Right hindlimb (tissue), 1 donor: ENCODE measurements at places on chromosomes 12 and 14.

DNA sequence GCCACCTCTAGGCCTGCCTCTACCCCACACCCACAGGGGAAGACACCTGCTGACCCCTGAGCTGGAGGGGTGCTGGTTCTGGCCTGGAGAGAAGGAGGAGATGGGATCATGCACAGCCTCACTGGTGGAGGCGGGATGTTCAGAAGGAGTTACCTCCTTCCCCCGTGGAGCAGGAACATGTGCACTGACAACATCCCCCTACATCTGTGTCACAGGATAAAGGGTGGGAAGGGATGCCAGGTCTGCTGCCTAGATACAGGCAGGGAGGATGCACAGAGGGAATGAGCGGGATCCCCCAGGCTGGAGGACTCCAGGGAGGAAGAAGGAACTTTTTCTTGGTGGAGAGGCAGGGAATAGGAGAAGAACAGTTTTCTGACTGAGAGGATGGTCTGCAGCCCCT lies 8.8 kb downstream of the NRXN3 start:
- DNase-seq, result no peak

DNA sequence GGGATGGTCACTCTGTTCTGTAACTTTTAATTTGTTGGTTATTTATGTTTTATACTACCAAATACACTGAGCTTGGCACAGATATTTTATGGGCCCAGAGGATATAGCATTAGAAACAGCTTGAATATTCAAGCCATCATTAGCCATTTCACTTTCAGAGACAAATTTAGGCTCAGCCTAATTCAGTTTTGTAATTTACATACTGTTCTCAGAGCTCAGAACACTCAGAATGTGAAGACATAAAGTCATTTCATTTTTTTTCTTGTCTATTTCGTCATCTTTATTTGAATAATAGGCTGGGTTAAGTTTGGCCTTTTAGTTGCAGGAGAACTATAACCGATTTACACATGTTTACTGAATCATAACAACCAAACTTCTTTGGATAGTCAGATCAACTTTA lies 361.7 kb downstream of the SNAPC1 start:
- no peak for DNase-seq

DNA sequence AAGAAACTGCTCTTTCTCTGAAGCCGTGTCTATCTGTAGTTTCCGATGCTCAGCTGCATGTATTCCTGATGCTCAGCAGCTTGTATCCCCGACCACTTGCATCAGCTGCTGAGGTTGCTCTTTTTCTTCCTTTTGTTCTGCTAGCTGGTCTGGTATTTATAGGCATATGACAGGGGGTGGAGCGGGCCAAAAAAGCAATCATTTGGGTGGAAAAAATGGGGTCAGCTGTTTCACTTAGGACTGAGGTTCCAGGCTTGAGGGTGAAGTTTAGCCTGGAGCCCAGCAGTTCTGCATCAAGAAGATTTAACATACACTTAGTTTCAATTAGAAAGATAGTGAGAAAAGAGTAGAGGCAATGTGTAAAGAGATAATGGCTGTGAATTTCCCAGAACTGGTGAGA lies 23.6 kb upstream of the AMN1 start:
- DNase-seq, result no peak

GRCh38 chr12:104785886-104786285 lies 172.2 kb downstream of the SLC41A2 start:
- no peak for DNase-seq

DNA sequence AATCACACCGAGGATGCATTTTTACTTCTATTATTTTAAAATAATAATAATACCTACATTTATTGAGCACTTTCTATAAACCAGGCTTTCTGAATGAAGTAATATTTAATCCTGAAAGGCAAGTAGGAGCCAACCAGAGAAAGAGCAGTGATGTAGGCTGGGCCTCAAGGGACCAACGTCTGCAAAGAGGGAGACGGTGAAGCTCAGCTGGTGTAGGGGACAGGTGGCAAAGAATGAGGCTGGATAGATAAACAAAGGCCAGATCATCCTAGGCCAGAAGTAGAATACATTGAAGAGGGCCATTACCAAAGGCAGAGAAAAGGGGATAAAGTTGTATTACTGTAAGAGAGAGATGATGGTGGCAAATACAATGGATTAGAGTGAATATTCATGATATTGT lies 810 bp upstream of the TMBIM4 start:
- DNase-seq, result no peak

- DNase-seq, result no peak
Measured at GRCh38 chr12:111268738-111269572, 99.9 kb downstream of the PHETA1 start.

DNA sequence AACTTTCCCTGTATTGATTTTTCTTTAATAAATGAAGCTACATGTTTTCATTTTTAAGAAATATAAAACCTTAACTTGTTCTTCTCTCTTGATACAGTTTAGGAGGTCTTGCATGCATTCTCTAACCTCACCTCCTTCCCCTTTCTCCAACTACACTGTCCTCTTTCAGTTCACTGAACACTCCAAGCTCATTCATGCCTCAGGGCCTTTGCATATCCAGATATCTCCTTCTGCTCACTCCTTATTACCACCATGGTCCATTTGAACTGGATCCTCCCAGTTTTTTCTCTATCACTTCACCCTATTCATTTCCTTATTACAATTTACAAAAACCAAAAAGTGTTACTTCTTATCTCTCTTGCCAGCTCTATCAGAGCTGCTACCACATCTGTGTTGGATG lies 242.9 kb upstream of the PLEKHG7 start:
- no peak for DNase-seq

DNA sequence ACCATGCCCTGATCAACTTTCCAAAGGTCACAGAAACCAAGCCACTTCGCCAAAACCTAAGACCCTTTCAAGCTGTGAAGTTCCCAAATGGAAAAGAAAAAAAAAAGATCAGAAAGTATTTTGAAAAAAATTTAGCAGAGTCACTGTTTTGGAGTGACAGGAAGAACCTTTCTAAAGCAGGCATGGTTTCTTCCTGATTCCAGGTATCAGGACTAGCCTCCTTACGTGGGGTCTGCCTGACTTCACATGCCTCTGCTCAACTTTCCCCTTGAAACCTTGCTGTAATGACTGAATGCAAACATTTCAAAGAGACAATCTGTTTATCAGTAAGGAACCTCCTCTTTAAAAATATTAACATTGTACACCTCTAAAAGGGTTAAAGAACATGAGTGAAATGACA lies 9.5 kb downstream of the CORO1C start:
- DNase-seq, result no peak

DNA sequence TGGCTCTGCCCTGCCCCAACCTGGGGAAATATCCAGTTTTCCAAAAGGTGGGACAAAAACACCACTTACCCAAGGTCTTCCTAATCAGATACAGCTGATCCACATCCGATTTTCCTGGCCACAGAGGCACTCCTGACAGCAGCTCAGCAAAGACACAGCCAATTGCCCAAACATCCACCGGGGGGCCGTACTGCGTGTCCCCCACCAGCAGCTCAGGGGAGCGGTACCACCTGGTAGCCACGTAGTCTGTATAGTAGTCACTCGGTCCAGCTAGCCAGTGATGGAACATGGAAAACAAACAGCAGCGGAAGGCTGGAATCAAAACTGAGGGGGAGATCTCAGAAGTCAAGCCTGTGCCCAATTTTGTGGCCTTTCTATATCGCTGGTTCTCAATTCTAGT lies 28.8 kb downstream of the DMAC2L start:
- no peak for DNase-seq

- DNase-seq, result no peak
Measured at GRCh38 chr14:30484976-30485375, 74.0 kb upstream of the G2E3 start.

GRCh38 chr14:67345583-67345982 lies 14.0 kb downstream of the ATP6V1D start:
- no peak for DNase-seq

DNA sequence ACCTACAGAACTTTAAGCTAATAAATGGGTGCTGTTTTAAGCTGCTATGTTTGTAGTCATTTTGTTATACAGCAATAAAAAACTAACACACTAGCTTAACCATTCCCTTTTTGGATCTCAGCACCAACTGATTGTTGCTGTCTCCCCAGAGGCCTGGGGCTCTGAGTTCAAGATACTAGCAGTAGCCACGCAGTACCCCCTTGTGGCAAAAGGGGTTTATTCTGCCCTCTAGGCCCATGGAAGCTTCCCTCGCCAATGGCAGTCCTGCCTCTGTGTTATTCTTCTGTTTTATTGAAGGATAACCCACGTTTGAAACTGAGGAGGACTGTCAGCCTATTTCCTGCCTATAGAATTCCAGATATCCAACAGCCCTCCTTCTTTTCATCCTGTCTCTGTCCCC lies 455.3 kb upstream of the ATP2B1 start:
- no peak for DNase-seq

DNA sequence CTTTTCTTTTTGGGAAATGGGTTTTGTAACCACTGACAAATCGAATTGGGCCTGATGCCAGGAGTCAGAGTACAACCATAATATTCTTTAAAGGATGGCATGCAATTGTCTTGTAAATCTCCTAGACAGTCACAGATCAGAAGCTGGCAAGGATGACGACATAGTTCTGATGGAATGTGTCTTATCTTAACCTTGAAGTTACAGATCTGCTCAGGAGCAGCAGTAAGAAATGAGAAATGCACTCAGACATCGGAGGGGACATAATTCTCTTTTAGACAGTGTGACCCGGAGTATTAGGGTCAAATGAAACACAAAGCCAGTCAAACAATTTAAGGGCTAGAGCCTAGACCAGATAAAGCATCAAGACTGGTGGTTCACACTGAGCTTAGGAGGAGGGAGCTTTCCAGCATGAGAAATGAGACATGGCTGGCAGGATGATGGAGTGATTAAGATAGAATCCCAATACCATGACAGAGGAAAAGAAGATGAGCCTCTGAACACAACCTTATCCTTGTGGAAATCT lies 17.5 kb downstream of the CBX5 start:
- DNase-seq, result no peak

GRCh38 chr12:80313209-80313608 lies 130.8 kb upstream of the PTPRQ start:
- no peak for DNase-seq

- peak; percentile 50 for DNase-seq
Measured at GRCh38 chr14:104267895-104268294, 129.5 kb downstream of the KIF26A start.

- no peak for DNase-seq
Measured at GRCh38 chr12:109302358-109302757, 6.7 kb downstream of the FOXN4 start.

DNA sequence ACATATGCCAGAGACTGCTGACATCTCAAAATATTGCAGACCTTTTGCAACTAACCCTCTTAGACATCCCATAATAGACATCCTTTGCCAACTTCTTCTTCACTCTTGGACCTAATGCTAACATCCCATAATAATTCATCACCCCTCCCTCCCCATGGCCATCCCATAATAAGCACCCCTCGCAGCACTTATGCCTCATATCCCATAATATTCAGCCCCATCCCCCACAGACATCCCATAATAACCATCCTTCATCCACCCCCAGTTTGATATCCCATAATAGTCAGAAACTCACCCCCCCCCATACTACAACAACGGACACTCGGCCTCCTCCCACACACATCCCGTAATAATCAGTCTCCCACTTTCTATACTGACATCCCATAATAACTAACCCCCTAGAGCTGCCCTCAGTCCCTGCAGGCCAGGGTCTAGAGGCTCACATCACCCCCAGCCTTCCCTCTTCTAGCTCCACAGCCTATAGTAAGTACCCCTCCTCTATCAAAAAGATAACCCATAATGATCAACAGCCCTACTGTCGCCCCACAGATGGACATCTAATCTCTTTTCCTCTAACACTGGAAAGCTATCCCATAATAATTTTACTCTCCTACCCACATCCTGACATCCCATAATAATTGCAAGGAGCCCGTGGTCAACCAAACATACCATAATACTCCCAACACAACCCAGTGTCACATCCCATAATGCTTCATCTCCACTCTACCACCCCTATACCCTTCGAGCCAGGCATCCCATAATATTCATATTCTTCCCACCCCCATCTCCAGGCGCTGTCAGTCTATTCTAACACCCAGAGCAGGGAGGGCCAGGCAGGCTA lies 792 bp upstream of the CHD4 start:
- peak; percentile 75 for DNase-seq

- DNase-seq, result no peak
Measured at GRCh38 chr14:95141684-95142083, 15.6 kb downstream of the DICER1 start.

GRCh38 chr12:106885026-106885425 lies 70.7 kb upstream of the TMEM263 start:
- no peak for DNase-seq

- no peak for DNase-seq
Measured at GRCh38 chr14:58717211-58717610, 79.4 kb downstream of the DACT1 start.

GRCh38 chr12:101819467-101819866 lies 11.3 kb downstream of the GNPTAB start:
- DNase-seq, result no peak

DNA sequence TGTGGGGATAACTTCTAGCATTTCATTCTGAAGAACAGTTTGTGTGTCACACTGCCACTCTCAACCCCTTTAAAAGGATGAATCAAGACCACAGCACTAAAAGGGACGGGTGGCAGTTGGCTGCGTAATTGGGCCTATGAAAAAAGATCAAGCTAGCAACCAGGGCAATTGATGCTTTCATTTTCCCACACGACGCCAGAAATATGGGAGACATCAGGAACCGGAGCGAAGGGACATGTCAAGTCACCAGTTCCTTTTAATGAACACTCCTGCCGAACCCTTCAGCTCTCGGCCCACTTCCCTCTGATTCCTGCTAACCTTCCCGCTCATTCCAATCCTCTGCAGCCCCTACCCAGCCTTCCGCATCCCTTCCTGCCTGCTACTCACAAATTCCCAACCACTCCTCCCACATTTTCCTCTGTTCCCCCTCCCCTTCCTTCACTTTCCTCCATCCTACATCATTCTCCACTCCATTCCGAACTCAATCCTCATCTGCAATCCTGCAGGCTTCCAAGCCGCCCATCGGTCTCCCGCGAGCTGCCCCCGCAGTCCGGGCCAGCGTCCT lies 753 bp downstream of the CSRNP2 start:
- no peak for DNase-seq

GRCh38 chr14:81435391-81436295 lies 35.5 kb upstream of the STON2 start:
- peak; percentile 76 for DNase-seq

GRCh38 chr12:26711072-26711471 lies 121.9 kb downstream of the ITPR2 start:
- DNase-seq, result no peak

DNA sequence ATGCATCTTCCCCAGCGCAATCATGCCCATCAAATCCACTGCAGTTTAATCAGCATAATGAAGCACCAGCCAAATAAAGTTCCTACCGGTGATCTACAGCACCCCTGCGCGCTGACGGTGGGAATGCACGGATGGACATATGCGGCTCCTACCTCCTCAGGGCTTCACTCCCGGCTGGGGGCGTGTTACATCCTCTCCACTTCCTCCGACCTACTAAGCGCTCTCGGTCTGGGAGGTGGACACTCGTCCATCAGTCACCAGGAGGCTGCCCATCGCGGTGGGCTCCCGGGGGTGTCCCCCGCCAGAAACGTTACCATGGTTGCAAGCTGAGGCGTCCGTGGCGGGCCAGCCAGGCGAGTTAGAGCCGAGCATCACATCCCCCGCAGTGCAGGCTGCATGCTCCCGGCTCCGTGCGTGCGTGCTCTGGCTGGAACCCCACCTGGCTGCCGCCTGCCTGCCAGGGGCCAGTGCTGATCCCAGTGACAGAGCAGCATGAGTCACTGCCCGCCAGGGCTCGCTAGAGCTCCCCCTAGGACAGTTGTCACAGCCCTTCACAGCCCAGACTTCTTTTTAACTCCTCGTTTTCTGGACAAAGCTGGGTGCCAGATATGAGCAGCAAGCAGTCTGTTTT lies 73.0 kb downstream of the CIT start:
- peak; percentile 83 for DNase-seq
